ENCODE measurements at places on chromosomes 4 and X.

DNA sequence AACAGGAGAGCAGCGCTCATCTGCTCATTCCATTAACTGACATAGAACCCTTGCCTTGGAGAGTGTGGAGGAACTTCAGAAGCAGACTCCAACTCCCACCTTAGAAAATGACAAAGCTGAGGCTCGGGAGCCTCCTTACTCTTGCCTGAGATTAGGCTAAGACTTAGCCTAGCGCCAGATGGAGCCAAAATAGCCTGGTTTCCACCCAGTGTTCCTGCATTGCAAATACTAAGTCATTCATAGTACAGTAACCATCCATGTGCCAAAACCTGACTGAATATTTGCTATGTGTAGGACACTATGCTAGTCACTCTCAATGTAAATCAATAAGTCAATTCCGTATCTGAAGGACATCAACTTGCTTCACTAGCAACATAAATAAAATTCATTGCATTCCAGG is 387.4 kb upstream of the CPEB2 start:
- DNase-seq = no peak

- DNase-seq = no peak
Measured at GRCh38 chr4:141686879-141687278, 50.5 kb downstream of the IL15 start.

- DNase-seq = peak; percentile 44
Measured at GRCh38 chr4:42655921-42656678, 805 bp downstream of the ATP8A1 start.

- no peak for DNase-seq
Measured at GRCh38 chrX:149825424-149825823, 43.7 kb downstream of the MAGEA9 start.

DNA sequence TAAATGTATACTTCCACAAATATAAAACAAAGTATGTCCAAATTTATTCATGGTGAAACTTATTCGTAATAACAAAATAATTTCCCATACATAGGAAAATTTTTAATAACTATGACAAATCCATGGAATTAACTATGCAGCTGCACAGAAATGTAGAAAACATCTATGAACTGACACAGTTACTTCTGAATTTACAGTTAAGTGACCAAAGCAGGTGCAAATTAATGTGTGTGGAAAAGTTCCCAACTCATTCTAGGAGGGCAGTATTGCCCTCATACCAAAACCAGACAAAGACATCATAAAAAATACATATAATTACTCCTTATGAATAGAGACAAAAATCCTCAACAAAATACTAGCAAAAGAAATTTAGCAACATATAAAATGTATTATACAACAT is 12.5 kb downstream of the LDOC1 start:
- no peak for DNase-seq

DNA sequence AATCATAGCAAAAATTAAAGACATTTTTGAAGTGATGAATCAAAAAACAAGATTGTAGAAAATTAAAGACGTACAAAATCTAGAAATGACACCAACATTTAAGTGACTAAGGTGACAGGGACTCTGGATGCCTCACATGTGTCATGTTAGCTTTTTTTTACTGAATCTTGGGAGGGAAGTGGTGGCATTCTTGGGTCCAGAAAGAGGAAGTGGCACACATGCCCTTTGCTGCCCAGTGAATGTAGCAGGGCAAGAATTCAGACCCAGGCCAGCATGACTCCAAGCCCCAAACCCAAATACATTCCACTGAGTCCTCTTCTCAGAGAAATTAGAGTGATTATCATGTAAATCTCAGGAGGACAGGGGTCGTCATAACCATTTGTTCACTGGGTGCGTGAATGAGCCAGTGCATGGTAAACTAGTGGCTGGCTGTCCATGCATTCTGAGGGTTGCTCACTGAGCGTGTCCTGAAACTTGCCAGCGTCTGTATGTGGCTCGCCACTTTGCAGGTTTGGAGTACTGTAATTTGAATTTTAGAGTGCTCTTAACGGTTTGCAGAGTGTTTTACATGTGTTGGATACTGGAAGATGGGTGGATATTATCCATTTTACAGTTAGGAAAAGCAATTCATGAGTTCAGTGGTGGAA is 55.4 kb upstream of the TBC1D14 start:
- peak; percentile 80 for DNase-seq

- no peak for DNase-seq
Measured at GRCh38 chr4:7557456-7557855, 122.7 kb upstream of the PSAPL1 start.

DNA sequence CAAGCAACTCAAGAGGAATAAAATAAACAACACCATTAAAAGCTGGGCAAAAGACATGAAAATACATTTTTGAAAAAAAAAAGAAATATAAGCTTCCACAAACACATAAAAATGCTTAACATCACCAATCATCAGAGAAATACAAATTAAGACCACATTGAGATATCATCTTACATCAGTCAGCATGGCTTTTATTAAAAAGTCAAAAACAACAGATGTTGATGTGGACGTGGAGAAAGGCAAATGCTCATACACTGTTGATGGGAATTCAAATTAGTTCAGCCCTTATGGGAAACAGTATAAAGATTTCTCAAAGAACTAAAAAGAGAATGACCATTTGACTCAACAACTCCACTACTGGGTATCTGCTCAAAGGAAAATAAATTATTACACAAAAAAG is 59.6 kb downstream of the STK32B start:
- DNase-seq = no peak

- DNase-seq = peak; percentile 10
Measured at GRCh38 chr4:124060261-124060918, 652.1 kb downstream of the ANKRD50 start.

- no peak for DNase-seq
Measured at GRCh38 chr4:1767061-1767769, 25.9 kb upstream of the FGFR3 start.

- DNase-seq = no peak
Measured at GRCh38 chrX:122625239-122625638, 558.8 kb upstream of the GRIA3 start.

GRCh38 chr4:83356899-83357661 is 22.4 kb upstream of the HPSE start:
- no peak for DNase-seq

GRCh38 chr4:102616636-102617035 is 115.5 kb downstream of the NFKB1 start:
- DNase-seq = peak; percentile 37

- DNase-seq = peak; percentile 1
Measured at GRCh38 chrX:123731258-123731986, 1.4 kb downstream of the THOC2 start.

DNA sequence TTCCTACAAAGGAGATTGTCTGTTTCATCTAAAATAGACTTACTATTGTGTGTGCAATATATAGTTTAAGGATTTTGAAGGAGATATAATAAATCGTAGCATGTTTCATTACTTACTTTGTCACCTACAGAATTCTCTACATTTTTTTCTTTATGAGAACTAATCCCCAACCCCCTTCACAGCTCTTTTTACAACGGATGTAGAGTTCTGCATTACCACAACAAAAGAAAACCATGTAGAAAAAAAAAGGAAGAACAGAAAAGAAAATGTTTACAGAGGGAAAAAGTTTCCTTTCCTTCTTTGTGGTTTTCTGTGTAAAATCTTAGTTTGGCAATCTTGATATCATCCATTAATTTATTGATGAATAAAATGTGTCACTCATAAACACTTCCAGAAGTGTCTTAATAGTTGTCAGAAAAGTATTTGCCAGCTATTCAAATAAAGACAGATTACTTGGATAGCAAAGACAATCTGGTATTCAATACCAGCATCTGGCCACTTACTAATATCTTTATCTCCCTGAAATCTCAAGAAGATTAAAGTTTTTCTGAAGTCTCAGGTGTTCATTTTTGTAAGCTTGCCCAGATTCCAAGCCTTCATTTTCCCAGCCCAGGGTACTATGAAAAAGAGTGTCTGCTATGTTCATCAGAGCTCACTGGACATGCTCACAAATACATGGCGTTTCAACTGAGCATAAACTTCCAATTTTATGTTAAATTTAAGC is 806.8 kb downstream of the PCDH19 start:
- DNase-seq = no peak

DNA sequence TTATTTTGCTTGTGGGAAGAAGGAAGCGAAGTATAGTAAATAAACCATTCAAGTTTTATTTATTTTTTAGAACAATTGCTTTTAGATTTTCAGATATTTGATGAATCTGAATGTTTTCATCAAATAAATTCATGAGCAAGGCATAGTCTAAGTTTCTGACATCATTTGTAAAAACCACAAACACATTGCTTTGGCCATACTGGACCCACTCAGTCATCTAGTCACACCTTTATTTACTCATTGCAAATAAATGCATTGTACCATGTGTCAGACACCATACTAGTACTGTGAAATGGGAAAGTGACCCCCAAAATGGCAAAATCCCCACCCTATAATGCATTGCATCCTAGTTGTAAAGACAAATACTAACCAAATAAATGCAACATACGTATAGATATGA is 449.1 kb upstream of the SMIM31 start:
- DNase-seq = no peak

DNA sequence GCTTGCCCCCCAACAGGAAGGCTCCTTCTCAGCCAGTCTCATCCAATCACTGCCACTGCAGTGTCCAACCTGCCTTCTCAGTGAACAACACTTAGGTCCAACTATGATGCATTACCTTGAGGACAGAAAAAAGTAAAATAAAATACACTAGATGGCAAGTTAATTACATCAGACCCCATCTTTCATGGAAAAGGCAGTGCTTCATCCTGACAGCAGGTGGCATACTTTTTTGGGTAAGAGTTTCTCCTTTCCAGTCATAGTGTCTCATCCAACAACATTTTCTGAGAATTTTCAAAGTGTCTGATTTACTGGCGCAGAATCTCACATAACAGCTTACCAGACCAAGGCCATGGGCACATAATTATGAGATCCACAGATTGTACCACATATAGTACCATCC is 1742.8 kb downstream of the PCDH7 start:
- no peak for DNase-seq

- no peak for DNase-seq
Measured at GRCh38 chr4:77003400-77003799, 53.8 kb downstream of the SEPTIN11 start.

GRCh38 chr4:172692701-172693100 is 475.9 kb upstream of the GALNT7 start:
- DNase-seq = no peak

- no peak for DNase-seq
Measured at GRCh38 chrX:20063716-20064351, 52.9 kb downstream of the MAP7D2 start.

DNA sequence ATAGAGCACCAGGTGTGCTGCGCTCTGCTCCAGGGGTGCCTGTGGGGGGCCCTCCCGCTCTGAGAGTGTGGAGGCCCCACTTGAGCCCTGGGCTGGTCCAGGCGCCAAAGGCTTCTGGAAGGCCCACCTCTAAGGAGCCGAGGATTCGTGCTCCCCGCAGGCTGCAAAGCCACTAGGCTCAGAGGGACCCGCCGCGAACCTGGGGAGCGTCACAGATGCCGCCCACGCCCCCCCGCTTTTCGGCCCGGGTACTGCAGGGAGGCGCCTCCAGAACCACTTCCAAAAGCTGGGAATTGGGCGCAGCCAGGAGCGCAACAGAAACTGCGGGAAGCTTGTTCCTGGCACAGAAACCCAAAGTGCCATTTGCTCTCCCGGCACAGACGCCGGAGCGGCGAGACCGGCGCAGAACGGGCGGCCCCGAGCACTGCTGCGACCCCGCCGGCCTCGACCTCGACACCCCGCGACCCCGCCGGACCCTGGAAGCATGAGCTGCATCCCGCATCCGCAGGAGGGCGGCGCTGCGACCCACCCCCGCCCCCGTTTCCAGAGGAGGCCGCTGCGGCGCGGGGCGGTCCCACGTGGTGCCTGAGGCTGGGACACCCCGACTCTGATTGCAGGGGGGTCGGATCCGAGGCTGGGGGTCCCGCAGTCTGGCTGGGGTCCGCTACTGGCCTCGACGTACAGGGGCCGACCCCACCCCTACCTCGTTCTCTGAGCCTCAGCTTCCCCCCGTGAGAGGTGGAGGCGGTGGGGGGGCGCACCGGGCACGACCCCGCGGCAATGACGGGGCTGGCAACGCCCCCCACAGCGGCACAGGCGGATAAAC is 30.8 kb downstream of the CPLX1 start:
- no peak for DNase-seq

GRCh38 chr4:6929339-6929811 is 19.7 kb downstream of the TBC1D14 start:
- DNase-seq = no peak

- no peak for DNase-seq
Measured at GRCh38 chrX:24493740-24494581, 28.9 kb downstream of the PDK3 start.

DNA sequence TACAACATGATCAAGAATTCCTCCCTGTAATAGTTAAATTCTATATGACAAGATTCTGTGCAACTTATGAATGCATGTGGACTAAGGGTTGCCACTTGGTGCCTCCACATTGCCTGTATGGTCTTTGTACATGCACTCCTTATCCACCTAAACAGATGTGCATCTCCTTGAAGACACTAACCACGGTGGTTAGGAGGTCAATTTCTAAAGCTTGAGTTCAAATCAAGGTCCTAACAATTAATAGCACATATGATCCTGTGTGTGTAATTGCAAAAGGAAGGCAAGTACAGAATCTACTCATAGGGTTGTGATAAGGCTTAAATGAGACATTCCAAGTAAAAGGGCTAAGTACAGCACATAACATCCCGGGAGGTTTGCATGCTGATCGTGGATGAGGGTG is 1.5 kb upstream of the IL21 start:
- no peak for DNase-seq

DNA sequence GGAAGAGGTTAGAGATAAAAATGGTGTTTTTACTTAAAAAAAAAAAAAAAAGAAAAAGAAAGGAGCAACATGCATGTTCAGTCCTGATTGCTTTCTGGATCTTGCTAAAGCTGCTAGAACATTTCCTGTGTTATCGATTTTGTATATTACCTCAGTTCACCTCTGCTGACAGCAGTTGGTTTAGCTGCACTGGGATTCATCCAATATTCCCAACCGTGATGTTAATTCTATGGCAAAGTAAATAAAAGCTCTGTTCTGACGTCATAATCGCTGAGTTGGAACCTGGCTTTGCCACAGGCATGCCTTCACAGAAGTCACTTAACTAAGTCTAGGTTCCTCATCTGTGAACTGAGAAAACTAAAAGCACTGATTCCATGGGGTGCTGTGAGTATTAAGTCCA is 90.7 kb upstream of the SORBS2 start:
- peak; percentile 6 for DNase-seq

GRCh38 chrX:581720-582298 is 48.8 kb upstream of the SHOX start:
- no peak for DNase-seq

GRCh38 chr4:80092847-80093246 is 19.8 kb upstream of the ANTXR2 start:
- DNase-seq = no peak

- no peak for DNase-seq
Measured at GRCh38 chr4:109319156-109319555, 16.7 kb upstream of the COL25A1 start.

GRCh38 chrX:106415276-106415895 is 196.4 kb upstream of the RADX start:
- DNase-seq = no peak

DNA sequence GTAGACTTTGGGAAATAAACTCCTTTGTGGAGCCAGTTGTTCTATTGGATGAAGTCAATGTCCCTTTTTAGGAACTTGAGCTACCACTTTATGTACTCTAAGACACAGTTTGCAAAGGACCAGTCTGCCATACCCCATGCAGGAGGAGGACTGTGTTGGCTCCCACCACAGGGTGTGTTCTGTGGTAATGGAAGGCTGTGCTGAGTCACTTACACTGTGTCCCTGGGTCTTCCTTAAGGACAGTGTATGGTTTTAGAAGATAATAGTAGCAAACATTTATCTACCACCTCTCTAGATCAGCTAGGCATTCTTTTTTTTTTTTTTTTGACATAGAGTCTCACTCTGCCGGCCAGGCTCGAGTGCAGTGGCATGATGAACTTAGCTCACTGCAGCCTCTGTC is 184.0 kb upstream of the PGRMC2 start:
- DNase-seq = no peak
